Mucosa of gallbladder (tissue), 1 donor: ENCODE measurements at places on chromosomes 6 and 20. TPM values are rescaled to one million over a fixed set of nuclear protein-coding genes. Genes with fewer than 3 reads are reported as not detected.
A peak's percentile ranks its signal among the peaks of the same experiment; 100 is the strongest.

The RAET1L gene
- total RNA-seq: not detected

The LRRC73 gene
- 7.0 TPM for total RNA-seq

The HMGCLL1 gene
- 0.83 TPM for total RNA-seq

The CST2 gene
- not detected for total RNA-seq

The SIM1 gene
- not detected for total RNA-seq

The MOXD1 gene
- total RNA-seq: 3.8 TPM

The C6orf132 gene
- total RNA-seq: 41.2 TPM

The NRSN1 gene
- 0.12 TPM for total RNA-seq

The FNDC11 gene
- total RNA-seq: 1.4 TPM

The ADGRF4 gene
- 0.52 TPM for total RNA-seq

The SIGLEC1 gene
- 8.2 TPM for total RNA-seq

The RTF2 gene
- total RNA-seq: 79.2 TPM

The CAGE1 gene
- not detected for total RNA-seq

The PNLDC1 gene
- 0.23 TPM for total RNA-seq

The ARG1 gene
- 0.89 TPM for total RNA-seq

DNA sequence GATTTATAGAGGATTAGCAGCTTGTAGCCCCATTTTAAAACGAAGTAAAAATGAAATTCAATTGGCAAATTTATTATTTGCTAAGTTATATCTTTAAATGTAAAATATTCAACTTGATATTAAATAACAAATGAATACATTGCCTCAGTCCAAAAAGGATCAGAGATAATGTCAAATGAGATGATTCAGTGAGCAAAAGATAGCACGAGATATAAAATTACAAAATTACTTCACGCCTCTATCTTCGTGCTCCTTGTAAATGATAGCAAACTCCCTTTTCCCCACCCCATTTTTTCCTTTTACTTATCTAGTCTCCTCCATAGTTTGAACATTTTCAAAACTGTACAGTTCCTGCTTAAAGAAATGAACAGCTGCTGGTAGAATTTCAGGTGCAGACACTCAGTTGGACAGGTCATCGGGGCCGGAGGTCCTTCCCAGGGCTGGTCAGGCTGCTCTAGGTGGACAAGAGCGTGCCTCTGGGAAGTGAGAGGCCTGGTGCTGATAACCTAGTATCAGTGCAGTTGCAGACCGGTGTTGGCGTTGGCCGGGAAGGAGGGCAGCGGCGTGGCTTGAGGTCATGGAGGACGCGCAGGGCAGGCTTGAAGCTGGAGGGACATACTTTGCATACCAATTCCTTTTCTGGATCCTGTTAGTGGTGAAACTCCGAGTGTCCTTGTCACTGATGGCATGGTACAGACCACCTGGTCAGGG, 83.9 kb downstream of the CDC5L start:
- DNase-seq: no peak

GRCh38 chr6:147930745-147931144, 411.9 kb upstream of the SASH1 start:
- no peak for DNase-seq

GRCh38 chr6:78995346-78995745, 82.7 kb downstream of the PHIP start:
- no peak for DNase-seq

GRCh38 chr6:149974825-149975224, 11.1 kb downstream of the ULBP1 start:
- no peak for DNase-seq

- peak; percentile 64 for DNase-seq
Observed at GRCh38 chr20:49384437-49385434, 97.7 kb downstream of the KCNB1 start.

DNA sequence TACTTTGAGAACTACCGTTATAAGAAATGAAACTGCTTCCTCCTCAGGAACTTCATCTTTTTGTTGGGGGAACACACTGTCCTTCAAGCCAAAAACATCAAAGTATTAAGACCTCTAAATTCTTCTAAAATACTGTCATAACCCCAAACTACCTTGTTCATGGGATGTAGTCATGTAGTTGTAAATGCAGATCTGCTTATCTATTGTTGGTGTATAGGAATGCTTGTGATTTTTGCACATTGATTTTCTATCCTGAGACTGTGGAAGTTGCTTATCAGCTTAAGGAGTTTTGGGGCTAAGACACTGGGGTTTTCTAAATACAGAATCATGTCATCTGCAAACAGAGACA, 282.9 kb upstream of the RUNX2 start:
- DNase-seq: no peak

DNA sequence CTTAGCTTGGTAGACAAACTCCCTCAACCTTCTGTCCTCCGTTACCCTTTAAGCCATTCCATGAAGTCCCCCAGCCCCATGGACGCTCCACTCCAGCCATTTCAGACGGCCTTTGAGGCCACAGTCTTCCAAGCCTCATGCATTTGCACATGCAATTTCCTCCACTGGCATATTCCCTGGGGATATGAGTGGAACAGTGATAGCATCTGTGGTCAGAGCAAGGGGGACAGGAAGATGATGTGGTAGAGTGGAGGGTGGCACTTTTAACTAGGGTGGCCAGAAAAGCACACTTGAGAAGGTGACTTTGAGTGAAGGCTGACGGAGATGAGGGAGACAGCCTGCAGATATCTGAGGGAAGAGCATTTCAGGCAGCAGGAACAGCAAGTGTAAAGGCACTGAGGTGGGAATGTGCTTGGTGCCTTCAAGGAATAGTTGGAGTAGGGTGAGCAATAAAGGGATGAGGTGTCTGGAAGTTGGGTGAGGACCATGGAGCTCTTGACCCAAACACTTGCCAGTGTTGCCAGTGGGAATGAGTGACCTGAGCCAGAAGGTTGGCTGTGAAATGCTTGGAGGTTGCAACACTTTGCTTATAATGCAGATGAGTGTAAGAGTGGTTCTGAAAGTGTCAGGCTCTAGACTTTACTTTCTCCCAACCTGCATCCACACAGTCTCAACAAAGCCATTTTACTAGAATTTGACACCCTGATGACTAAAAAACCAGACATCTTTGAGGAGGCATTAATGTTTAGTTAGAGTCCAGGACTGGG, 275.6 kb upstream of the SUPT3H start:
- DNase-seq: no peak

GRCh38 chr20:26208296-26209091, 511.8 kb upstream of the ZNF337 start:
- DNase-seq: no peak

- no peak for DNase-seq
Observed at GRCh38 chr6:38687549-38687948, 15.4 kb downstream of the GLO1 start.

DNA sequence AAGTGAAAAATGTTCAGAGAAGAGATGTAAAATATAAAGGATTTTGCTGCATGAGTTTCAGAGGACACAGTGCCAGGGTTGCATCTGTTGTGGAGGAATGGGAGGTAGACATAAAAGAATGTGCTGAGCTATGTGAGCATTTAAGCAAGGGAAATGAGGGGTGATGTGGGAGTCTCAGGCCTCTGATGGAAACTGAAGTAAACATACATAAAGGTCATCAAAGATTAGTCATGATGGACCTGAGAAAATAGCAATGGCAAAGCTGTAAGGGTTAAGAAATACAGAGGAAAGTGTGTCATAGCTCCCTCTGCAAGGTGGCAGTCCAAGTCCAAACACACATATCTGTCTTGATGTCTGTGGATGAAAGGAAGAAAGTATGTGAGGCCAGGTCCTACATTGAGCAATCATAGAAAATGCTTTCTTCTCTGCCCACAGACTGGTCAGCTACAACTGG, 306.6 kb upstream of the ECI2 start:
- DNase-seq: no peak

DNA sequence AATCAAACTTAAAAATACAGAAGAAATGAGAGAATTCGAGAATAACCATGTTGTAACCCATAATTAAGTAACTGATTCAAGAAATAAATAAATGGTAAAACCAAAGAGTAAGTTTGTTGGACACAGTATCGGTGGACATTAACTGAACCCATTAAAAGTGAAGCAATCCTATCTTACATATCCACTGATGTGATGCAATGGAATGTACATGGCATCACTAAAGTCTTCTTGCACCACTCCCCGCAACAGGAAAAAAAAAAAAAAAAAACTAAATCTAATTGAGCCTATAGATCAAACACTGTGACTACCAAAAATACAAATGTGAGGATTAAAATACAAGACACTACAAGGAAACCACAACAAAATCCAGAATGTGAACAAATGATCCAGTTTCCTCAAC, 7.9 kb downstream of the SNX14 start:
- DNase-seq: no peak

- DNase-seq: no peak
Observed at GRCh38 chr6:132187816-132188215, 213.5 kb downstream of the MOXD1 start.

- DNase-seq: no peak
Observed at GRCh38 chr6:150541576-150541975, 58.1 kb upstream of the PLEKHG1 start.

GRCh38 chr20:15582146-15582760, 991.0 kb downstream of the KIF16B start:
- DNase-seq: no peak

- no peak for DNase-seq
Observed at GRCh38 chr6:20559924-20560551, 25.8 kb downstream of the CDKAL1 start.

- no peak for DNase-seq
Observed at GRCh38 chr6:139903411-139904157, 529.1 kb upstream of the CITED2 start.

DNA sequence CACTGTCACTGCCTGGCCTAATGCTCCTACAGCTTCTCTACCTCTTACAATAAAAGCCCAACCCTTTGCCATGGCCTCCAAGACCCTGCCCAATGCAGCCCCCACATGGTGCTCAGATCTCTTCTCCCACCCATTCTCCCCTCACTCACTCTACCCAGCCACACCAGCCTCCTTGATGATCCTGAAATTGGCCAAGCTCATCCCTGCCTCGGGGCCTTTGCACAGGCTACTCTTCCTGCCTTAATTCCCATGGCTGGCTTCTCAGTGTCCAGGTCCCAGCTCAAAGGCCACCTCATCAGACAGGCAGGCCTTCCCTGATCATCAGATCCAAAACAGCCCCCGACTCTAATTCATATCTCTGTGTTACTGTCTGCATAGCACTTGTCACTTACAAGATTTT, 25.6 kb downstream of the PREX1 start:
- DNase-seq: no peak

DNA sequence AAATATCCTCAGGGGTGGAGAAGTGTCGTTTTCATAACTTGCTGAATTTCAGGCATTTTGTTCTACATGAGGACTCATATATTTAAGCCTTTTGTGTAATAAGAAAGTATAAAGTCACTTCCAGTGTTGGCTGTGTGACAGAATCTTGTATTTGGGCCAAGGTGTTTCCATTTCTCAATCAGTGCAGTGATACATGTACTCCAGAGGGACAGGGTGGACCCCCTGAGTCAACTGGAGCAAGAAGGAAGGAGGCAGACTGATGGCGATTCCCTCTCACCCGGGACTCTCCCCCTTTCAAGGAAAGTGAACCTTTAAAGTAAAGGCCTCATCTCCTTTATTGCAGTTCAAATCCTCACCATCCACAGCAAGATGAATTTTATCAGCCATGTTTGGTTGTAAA, 20.3 kb upstream of the MAPK13 start:
- DNase-seq: no peak

GRCh38 chr6:13916230-13916944, 8.4 kb upstream of the RNF182 start:
- no peak for DNase-seq

- DNase-seq: no peak
Observed at GRCh38 chr6:87661016-87661415, 41.0 kb downstream of the AKIRIN2 start.

DNA sequence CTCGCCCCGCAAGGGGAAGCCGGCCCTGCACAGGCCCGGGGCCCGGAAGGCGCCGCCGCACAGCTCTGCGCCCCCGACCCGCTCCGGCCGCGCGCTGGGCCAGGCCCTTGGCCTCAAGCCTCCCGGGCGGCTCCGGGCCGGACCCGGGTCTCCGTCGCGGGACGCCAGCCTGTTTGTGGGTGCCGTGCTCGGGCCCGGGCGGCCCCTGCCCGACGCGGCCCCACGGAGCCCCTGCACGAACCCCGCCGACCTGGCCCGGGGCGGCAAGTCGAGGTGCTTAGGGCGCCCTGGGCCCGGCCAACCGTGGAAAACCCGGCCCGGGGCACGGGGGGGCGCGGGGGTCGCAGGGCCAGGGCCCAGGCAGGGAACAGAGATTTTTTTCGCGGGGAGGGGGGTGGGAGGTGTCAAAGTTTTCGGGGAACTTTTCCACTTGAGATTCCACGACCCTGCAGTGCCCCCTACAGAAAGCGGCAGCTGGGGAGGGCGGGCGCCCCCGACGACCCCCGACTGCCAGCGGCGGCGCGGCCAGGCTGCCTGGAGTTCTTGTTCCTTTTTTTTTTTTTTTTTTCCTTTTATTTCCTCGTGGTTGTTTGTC, 805 bp upstream of the STX16 start:
- peak; percentile 25 for DNase-seq

DNA sequence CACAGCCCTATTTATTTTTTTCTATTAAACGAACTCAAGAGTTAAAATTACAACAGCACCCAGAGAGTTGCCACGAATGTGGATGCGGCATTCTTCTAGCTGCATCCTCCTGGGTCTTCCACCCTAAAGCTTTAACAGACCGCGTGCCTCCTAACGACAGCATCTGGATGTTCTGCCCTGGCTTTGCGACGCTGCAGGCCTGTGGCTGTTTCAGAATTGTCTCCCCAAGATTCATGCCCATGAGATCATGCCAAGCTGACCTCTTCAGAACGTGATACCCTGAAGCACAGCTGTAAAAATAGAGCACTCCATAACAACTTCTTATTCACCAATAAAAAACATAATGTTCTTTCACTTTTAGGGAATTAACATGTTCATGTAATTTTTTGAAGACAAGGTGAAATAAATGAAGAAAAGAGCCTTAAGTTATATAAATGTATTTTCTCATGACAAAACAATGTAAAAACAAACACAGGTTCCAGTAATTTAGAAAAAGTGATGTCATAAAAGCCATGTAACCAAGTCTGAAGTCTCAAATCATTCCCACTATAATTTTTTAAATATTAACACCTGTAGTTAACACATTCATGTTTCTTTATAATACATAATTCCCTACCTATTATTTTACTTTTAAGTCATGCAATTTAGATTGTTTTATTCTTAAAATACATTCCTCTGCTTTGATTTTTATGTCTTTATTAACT, 26.5 kb downstream of the HIVEP2 start:
- DNase-seq: no peak
